Stimulated activated CD8-positive, alpha-beta memory T cell treated with anti-CD3 and anti-CD28 coated beads, Interleukin-7, amount 100 ng/mL, for 48 hours (primary cell): ENCODE measurements at places on chromosomes 4 and X.

DNA sequence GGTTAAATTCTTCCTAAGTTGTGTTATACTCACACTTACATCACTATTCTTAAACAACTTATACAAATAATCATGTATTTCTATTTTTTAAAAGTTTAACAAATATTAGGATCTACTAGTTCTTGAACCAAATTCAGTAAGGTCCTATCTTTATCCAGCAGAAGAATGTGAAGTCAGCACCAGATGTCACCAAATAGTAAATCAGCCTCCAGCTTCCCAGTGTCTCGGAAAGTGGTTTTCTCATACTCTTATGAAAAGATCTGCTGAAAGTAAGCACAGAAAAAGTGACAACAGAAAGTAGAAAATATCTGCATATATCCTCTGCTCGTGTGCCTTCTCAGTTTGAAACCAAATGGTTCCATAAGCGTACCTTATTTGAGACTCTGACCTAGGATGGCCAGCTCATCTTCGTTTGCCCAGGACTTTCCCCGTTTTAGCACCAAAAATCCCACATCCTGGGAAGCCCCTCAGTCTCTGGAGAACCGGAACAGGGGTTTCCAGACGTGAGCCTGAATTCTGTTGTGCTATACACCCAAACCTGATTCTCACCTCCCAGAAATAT lies 98.0 kb upstream of the DCLK2 start:
- no peak for DNase-seq

DNA sequence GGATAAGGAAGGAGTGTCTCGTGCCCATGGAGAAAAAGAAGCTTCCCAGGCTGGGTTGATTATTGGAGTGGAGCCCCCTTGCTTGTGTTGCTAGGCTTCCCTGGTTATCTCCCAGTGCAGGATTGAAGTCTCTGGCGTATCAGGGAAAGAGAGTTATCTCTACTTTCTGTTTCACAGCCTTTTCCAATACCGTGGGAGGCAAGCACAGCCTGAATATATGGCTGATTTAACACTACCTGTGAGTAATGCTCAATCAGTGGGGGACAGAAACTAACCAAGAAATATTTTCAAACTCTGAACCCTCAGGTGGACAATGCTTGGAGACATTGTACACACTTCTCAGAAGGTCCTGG lies 65.2 kb downstream of the SERPINA7 start:
- DNase-seq = no peak

DNA sequence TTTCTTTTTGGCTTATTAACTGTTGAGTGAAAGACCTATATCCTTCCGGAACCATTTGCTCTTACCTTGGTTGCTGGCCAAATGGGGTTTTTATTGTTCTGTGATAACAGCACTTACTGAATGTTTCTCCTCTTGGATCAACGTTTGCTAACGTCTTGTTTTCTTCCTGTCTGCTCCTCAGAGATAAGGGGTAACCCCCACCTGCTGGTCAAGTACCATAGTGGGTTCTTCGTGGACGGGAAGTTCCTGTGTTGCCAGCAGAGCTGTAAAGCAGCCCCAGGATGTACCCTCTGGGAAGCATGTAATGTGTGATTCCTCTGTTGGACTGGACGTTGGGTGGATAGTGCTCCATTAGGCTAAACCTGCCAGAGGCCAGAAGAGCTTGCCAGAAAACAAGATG lies 15.3 kb downstream of the BMX start:
- no peak for DNase-seq

GRCh38 chr4:158914218-158914617 lies 145.4 kb downstream of the FNIP2 start:
- no peak for DNase-seq

DNA sequence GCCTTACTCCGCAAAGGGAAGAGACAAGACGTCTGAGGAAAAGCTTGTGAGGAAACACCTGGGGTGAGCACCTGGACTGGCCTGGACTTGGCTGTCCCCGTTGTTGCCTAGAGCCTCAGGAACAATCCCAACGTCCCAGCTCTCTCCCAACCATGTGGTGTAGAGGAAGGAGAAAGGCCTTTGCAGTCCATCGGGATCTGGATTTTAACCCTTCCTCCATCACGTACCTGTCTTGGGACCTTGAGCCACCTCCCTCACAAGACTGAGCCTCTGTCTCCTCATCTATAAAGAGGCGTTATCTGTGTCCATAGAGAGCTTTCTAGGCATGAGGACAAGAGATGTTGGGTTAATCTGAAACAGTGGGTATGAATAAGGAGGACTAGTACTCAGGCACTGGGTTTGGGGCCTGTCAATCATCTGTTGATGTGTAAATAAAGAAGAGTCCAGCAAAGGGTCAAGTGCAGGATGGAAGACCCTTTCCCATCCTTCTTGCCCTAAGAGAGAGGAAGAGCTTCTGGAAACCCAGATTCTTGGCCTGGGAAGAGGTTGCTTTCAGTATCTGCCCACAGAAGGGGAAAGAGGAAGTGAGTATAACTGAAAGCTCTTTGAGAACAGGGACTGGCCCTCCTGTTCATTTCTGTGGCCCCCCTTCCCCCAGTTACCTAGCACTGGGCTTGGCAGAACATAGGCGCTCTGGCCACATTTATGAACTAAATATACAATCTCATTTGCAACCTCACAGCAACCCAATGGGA lies 137.1 kb downstream of the PJA1 start:
- no peak for DNase-seq

GRCh38 chrX:123173833-123174232 lies 10.2 kb upstream of the GRIA3 start:
- no peak for DNase-seq

DNA sequence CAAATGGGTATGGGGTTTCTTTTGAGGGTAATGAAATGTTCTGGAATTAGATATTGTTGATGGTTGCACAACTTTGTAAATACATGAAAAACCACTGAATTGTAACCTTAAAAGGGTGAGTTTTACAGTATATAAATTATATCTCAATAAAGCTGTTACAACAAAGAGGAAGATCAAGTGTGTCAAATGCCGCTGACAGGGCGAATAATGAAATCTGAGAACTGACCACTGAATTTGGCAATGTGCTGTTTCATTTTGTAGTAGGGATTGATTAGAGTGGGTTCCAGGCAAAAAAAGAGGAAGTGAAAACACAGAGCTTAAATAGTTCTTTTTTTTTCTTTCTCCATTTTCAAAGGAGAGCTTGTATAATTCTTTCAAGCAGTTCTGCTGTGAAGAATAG lies 161.1 kb upstream of the NAP1L5 start:
- no peak for DNase-seq

- no peak for DNase-seq
Observed at GRCh38 chrX:93422693-93423092, 250.7 kb downstream of the NAP1L3 start.

- DNase-seq = no peak
Observed at GRCh38 chr4:102388611-102389010, 43.3 kb upstream of the SLC39A8 start.

GRCh38 chrX:44043496-44043895 lies 70.3 kb upstream of the NDP start:
- no peak for DNase-seq
